ENCODE measurements at places on chromosomes 2 and 18.
A peak's percentile ranks its signal among the peaks of the same experiment; 100 is the strongest.

DNA sequence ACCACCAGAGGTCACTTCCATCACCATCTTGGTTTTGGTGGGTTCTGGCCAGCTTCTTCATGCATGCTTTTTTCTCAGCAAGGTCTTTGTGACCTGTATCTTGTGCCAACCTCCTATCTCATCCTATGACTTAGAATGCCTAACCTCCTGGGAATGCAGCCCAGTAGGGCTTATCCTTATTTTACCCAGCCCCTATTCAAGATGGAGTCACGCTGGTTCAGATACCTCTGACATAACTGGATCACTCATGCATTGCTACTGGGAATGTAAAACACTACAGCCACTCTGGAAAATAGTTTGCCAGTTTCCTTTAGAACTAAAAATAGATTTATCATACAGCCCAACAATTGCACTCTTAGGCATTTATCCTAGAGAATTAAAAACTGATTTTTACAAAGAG, 219.2 kb downstream of the IRS1 start:
- DNase-seq, result no peak

DNA sequence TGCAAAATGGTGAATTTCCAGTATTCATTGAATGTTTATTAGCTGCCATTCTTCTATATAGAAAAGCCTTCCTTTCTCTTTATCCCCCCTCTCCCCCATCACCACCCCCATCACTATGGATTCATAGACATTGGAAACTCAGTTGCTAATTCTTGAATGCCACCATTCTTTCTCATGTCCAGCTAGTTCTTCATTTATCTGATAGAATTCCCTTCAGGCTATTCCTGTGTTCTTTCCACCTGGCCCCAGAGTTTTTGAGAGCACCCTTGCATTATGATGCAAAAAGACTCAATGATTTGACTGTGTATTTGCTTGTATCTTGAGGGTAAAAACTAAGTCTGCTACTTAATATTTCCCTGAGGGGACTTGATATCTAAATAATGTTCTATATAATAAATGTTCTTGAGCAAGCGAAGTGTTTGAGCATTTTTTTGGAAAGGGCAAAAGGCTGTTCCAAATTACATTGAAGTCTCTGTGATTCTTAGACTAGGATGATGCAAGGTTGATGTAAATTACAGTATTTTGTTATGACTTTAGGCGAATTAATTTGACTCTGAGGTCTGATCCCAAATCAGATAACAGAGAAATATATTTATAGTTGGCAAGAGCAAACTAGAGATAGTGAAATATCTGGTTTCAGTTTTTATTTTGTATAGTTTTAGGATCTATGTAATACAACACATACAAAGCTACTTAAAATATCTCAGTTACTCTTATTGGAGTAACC, 18.8 kb upstream of the SOS1 start:
- DNase-seq, result no peak

- DNase-seq, result no peak
Measured at GRCh38 chr2:229802785-229803184, 88.4 kb upstream of the DNER start.

- DNase-seq, result no peak
Measured at GRCh38 chr18:9827793-9828505, 57.8 kb upstream of the TXNDC2 start.

GRCh38 chr18:69617408-69617807, 216.7 kb downstream of the DOK6 start:
- no peak for DNase-seq

DNA sequence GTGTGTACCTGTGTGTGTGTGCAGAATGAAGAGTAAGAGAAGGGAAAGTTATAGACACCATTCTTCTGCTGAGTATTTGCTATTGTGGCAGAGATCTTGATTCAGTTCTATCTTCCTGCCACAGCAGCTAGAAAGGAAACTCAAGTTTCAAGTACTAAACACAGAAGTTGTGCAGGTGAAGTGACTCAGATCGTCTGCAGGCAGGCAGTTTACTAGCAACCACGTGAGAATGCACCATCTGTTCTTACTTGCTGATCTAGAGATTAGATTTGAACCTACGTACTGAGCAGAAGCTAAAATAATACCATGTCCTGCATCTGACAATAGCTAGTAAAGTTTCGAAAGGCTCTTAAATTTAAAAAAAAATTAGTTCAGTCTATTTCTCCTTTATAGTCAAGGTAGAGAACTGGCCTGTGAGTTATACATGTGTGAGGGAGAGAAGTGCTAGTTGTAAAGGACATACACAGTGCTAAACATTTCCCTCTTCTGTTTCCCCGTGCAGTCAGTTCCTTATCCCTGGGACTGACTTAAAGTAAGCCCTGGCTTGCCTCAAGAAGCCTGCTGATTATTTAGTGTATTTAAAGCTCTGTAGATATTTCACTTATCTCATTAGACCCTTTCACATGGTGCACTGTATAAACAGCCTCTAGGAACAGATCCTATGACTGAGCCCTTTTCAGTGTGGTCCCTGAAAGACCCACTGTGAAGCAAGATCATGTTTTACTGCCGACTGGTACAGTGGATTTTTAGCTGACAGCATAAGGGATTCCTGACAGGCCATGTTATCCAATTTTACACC, 45.0 kb downstream of the SLC38A11 start:
- no peak for DNase-seq

- DNase-seq, result no peak
Measured at GRCh38 chr2:112198780-112199179, 56.1 kb downstream of the ZC3H8 start.

DNA sequence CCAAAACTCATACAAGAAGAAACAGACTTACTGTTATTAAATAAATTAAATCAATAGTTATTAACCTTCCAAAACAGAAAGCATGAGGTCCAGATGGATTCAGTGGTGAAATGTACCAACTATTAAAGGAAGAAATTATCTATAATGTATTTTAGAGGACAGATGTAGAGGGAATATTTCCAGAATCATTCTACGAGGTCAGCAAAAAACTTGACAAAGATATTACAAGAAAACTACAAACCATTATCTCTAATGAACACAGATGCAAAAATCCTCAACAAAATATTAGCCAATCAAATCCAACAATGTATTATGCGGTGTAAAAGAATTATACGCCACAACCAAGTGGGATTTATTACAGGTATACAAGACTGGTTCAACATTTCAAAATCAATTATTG, 63.7 kb downstream of the ROCK2 start:
- DNase-seq, result no peak

DNA sequence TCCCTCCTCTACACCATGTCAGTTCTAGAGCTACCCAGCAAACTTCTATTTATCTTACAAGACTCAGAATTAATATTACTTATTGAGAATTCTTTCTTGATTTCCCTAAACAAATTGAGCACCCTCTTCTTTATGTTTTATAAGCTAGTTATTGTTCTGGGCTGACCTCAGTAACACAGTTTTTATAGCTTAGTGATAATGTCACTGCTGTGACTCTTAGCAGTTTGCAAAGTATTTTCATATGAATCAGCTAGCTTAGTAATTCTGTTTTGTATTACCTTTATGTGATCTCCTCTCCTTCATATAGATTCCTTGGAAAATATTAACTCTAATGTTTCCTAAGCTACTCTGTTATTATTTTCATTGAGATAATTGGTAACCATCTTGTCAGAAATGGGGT, 114.9 kb downstream of the PMS1 start:
- no peak for DNase-seq

GRCh38 chr2:109162999-109163398, 34.0 kb downstream of the SH3RF3 start:
- DNase-seq, result peak; percentile 60

- no peak for DNase-seq
Measured at GRCh38 chr2:33573657-33574056, 25.4 kb downstream of the FAM98A start.

GRCh38 chr2:47014564-47015051, 99.0 kb upstream of the MCFD2 start:
- DNase-seq, result no peak

GRCh38 chr2:19369341-19369955, 11.0 kb upstream of the OSR1 start:
- DNase-seq, result no peak

- DNase-seq, result peak; percentile 58
Measured at GRCh38 chr18:8982416-8983183, 119.9 kb upstream of the NDUFV2 start.

DNA sequence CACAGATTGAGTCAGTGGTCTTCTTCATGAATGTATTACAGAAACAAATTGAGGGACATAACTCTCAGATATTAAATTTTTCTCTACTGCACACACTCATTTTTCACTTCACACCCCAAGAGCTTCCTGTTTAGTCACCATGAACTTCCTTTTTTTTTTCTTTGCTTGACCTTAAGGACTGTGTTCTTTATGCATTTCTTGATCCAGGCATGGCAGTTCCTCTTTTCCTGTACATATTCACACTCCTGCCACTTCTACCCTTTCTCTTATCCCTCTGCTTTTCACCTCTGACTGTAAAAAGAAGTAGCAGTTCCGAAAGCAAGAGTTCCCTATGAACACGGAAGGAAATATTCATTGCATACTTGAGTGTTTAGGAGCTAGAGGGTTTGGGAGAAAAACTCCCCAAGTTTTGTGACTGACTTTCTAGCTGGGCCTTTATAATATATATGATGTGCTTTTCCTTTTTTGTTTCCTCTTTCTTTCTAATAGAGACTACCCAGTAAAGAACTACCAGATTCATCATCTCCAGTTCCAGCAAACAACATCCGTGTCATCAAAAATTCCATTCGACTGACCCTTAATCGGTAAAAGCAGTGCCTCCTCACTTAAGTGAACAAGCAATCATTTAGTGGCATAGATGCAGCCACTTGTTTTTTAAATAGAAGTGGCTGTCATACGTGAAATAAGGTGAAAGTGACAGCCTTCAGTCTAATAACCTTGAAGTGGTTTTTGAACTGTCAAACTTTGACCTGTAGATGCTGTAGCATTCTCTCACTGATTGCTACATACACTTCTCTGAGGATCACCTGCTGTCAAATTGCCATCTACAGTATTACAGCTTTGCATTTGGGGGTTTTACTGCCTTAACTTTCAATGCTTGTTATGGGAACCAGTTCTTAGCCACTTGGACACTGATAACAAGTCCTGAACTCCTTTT, 40.8 kb downstream of the PAPOLG start:
- no peak for DNase-seq

GRCh38 chr2:194332799-194333490, 1324.1 kb upstream of the SLC39A10 start:
- no peak for DNase-seq

DNA sequence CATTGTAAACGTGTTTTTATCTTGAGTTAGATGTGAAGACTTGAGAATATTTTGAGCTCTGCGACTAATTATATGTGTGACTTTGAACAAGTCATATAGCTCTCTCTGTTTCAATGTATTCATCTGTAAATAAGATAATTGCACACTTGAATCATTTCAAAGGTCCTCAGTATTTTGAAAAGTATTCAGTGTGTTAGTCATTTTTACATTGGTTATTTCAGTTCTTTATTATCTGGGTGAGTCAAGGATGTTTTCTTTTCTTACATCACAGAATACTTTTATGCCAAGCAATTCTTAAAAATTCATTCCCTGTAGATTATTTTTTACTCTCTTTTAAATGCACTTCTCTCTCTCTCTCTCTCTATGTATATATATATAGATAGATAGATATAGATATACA, 1098.0 kb upstream of the ZEB2 start:
- DNase-seq, result no peak

- DNase-seq, result no peak
Measured at GRCh38 chr2:43142921-43143438, 83.4 kb downstream of the ZFP36L2 start.

DNA sequence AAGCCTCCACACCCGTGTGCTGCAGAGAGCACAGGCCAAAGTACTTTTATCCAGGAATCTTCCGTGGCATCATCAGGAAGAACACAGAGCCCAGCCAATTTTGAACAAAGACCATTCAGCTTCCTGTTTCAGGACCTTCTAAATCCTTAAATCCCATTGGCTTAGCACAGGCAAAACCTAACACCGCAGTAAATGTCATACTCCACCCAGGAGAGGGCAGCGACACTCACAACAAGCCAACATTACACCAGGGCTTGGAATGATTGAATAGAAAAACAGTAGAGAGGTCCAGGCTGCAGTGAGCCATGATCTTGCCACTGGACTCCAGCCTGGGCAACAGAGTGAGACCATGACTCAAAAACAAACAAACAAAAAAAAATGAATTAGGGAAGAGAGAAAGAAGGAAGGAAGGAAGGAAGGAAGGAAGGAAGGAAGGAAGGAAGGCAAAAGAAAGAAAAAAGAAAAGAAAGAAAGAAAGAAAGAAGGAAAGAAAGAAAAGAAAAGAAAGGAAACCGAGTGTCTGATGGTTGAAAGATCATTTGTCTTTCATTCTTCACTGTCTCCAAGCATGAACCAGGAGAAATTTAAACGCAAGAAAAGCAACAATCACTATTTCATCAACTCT, 144.6 kb upstream of the SATB2 start:
- DNase-seq, result no peak

DNA sequence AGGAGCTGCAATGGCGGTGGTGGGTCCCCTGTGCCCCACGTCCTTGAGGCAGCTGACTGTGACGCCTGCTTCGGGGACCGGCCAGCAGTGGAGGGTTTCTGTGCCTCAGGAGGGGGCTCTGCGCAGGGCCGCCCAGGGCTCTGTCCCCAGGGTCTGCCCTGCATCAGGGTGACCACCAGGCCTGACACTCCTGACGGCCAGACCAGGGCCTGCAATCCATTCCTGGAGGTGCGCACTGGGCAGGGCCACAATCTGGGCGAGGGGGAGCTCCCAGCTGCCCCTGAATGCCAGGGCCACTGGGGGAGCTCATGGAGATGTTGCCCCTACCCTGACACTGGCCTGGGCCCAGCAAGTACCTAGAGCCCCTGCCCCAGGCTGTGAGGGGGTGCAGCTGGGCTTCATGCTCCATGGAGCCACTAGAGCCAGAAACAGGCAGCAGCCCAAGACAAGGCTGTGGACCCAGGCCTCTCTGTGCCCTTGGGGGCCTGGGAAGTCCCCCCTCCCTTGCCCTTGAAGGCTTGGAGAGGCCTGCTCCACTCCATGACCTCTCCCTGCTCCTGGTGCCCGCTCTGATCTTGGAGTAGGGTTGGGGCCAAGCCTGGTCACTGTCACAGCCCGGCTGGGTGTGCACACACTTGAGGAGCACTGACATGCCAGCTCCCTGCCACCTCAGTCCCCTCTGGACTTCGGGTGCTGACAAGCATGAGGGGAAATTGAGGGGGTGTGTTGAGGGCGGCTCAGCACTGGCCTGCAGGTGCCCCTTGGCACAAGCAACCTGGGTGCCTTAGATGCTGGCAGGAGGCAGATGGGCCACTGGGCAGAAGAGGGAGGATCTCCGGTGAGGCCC, 55.9 kb downstream of the LDAH start:
- no peak for DNase-seq

DNA sequence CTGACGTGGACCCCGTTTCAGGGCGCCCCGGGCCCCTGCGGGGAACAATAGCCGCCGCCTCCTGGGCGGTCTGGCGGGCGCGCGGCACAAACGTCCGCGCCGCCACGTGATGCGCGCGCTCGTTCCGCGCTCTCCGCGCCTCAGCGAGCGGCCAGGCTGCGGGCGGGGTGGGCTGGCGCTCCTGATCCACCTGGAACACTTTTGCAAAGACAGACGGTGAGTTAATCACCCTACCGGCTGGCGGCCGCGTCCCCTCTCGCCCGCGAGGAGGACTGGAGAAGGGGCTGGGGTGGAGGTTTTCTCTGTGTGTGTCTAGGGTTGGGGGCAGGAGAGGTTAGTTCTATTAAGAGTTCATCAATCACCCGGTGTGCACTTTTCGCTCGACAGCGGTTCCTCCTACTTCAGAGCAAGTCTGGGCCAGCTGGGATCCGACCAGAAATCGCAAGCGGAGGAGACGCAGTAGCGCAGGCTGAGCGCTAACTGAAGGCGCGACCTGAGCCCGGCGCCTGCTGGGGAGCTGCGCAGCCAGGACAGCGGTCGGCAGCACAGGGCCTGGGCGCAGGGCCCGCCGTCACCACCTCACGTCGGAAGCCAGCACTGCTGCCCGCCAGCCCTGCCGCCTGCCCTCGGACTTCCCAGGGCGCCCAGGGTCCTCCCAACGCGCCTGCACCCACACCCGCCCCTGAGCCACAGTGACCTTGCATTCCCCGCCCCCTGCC, 10.3 kb upstream of the HOXD1 start:
- no peak for DNase-seq

All from left hindlimb (tissue), 1 donor.